Heart left ventricle (tissue), 16 donors: ENCODE measurements at places on chromosomes 6 and 20. TPM values are rescaled to one million over a fixed set of nuclear protein-coding genes. Genes with fewer than 3 reads are reported as not detected.

Gene TCP11
- total RNA-seq: not detected

GRCh38 chr6:84002226-84002625 is 31.3 kb upstream of the MRAP2 start:
- no peak overlapping the region for H3K27ac ChIP-seq
- DNase-seq: no peak
- H3K4me3 ChIP-seq: no peak overlapping the region
- H3K36me3 ChIP-seq: no peaks in the 10 kb centered on the region
- H3K27me3 ChIP-seq: no peaks in the 10 kb centered on the region

DNA sequence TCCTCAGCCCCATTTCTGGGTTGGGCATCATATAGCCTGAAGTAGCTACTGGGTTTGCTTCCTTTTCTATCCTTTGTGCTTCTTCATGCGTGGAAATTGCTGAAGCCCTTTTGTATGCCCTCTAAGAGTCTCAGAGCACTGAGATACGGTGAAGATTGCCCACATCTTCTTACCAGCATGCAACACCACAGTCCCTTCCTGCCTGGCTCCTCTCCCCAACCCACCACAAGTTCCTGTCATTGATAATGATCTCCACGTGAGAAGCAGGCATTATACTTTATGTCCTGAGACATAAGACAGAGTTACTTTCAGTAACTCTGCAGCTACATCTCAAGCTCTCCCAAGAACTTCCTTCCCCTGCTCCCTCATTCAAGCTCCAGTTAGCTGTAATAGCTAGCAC is 15.8 kb upstream of the PLCB4 start:
- H3K27me3 ChIP-seq: no peaks in the 10 kb centered on the region
- H3K36me3 ChIP-seq: no peaks in the 10 kb centered on the region
- DNase-seq: no peak
- H3K27ac ChIP-seq: no peak overlapping the region
- H3K4me1 ChIP-seq: no peaks in the 10 kb centered on the region

- DNase-seq: no peak
- H3K4me1 ChIP-seq: no peaks in the 10 kb centered on the region
- no peak overlapping the region for H3K4me3 ChIP-seq
- no peaks in the 10 kb centered on the region for H3K27me3 ChIP-seq
Observed at GRCh38 chr6:111280445-111280955, 193.2 kb downstream of the SLC16A10 start.

DNA sequence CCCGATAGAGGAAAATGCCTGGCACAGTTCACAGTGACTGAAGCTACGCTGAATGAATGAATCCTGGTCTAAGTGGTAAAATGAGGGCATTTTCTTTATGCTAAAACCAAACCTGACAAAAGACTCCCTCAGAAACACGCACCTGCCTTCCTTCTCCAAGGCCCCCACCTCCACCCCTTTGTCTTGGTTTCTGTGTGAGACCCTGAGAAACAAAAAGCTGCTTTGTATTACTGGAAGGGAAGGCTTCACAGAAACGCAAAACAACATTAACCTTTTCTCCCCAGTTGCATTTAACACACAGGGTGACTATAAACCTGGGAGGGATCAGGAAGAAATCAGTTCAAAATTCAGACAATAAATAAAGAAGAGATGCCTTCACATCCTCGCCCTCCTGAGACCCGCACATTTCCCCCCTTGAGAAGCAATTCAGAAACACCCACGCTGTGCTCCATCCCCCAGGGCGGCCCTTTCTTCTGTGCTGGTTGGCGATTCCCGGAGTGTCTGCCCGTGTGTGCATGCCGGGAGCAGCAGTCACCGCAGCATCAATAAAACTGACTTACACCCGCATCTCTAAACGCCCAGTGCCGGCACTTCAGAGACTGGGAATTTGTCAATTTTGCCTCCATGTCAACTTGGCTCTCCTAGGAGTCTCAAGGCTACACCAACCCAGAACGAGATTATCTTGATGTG is 67.2 kb upstream of the TRAF3IP2 start:
- no peak overlapping the region for H3K4me3 ChIP-seq
- H3K4me1 ChIP-seq: peaks cover 8% of the 10 kb centered on the region
- H3K36me3 ChIP-seq: peaks cover 4% of the 10 kb centered on the region
- DNase-seq: no peak
- H3K27ac ChIP-seq: no peak overlapping the region
